EH (cell line): ENCODE measurements at places on chromosomes 11 and 22.

DNA sequence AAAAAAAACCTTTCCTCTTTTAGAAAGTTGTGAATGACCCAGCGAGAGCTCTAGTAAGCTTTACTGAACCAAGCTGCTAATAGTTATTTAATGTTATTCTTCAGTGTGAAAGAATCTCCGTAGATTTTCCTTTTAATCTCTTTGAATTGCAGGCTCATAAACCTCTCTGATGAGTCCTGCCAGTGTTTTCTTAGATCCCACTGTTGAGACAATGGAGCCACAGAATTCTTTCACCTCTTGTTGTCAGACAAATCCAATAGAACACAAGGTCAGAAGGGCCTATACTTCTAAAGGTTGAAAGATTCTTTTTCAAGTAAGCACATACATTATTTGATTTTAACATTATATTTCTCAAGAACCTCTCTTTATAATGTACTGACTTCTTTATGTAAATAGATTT is 52.2 kb downstream of the DNAJC24 start:
- DNase-seq = no peak

- peak; percentile 24 for DNase-seq
Measured at GRCh38 chr11:29271616-29272015, 745.2 kb downstream of the KCNA4 start.

DNA sequence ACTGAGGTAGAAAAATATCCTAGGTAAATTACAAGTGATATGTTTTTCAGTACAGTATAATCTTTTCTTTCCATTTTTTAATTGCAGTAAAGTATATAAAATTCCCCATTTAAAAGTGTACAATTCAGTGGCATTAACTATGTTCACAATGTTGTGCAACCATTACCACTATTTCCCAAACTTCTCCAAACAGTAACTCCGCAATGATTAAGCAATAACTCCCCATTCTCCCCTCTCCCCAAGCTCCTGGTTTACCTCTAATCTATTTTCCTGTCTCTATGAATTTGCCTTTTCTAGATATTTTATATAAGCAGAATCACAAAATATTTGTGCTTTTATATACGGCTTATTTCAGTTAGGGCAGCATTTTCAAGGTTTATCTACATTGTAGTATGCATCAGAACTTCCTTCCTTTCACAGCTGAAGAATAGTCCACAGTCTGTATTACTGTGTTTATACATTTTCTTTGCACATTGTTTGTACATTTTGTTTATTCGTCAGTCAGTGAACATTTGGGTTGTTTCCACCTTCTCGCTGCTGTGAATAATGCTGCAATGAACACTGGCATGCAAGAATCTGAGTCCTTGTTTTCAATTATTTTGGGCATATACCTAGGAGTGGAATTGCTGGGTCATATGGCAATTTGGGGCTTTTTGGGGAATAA is 110.7 kb downstream of the RPL27A start:
- no peak for DNase-seq

- DNase-seq = no peak
Measured at GRCh38 chr22:25853501-25854284, 111.7 kb downstream of the MYO18B start.

GRCh38 chr11:4881860-4882500 is at the start of gene OR51T1:
OR51T1 (plus strand) TSS chr11:4881900; CDS start chr11:4881900, 0 bp downstream.
- DNase-seq = no peak

DNA sequence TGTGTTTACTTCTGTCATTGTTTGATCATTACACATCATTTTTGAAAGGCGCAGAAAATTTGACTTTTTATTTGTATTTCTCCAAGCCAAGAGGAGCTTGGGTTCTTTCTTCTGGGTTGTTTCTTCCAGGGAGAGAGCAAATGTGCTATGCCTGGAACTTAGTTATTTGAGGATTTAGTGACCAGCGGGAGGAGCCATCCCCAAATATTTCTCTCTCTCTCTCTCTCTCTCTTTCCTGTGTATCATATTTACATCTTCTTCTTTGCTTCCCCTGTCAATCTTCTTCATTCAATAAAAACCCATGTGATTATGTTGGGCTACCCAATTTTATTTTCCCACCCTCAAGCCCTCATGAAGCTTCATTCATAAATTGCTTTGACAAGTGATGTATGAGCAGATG is 534.5 kb downstream of the LRRC4C start:
- no peak for DNase-seq

GRCh38 chr11:111229604-111230003 is 15.9 kb upstream of the POU2AF2 start:
- DNase-seq = no peak

- DNase-seq = peak; percentile 98
Measured at GRCh38 chr22:31102441-31103081, 4.8 kb downstream of the SELENOM start.

DNA sequence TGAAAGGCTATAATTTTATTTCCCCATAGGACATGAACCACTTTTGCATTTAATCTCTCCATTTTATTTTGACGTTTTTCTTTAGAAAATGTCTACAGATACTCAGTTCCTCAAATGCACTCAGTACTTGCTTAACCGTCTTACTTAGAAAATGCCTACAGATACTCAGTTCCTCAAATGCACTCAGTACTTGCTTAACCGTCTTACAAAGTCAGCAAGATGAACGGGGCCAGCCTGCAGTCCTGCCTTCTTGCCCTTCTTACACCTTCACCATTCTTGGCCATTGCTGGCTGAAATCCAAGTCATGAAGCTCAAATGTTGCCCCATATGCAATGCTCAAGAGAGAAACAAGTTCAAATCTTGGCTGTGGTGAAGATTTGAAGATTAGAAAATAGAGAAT is 34.1 kb downstream of the CSNK2A3 start:
- DNase-seq = no peak

GRCh38 chr11:69186316-69187260 is 30.9 kb downstream of the SMIM38 start:
- DNase-seq = no peak

- DNase-seq = no peak
Measured at GRCh38 chr22:18024956-18025720, 777 bp upstream of the MICAL3 start.

DNA sequence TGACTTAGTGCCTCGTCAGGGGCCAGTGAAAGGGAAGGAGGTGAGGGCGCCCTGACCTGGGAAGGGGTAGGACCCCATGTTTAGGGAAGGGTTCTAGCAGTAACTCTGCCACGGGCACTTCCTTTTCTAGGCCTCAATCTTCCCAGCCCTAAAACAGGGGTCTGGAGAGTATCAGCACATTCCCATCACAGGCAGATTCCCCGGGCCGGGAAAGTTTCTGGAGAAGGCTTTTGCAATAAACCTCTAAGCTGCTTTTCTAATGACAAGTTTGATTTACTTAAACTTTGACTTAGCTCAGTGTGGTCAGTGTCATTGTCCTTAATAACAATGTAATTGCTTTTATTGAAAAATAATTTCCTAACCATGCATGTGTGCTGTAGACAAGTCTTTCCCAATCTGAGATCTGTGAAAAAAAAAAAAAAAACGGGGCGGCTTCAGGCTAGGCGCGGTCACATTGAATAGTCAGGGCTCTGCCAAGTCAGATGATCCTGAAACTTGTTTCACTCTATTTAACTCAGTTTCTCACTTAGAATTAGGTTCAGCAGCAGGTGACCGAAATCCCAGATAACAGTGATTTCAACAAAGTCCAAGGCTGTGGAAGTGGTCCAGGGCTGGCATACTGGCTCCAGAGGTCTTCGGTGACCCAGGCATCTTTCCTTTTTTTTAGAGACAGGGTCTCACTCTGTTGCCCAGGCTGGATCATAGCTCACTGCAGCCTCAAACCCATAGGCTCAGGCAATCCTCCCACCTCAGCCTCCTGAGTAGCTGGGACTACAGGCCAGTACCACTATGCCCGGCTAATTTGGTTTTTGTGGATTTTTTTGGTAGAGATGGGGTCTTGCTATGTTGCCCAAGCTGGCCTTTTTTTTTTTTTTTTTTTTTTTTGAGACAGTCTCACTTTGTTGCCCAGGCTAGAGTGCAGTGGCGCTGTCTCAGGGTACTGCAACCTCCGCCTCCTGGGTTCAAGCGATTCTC is 19.5 kb upstream of the TAB1 start:
- DNase-seq = no peak

GRCh38 chr11:66363187-66363601 is 8.4 kb downstream of the SLC29A2 start:
- DNase-seq = no peak

DNA sequence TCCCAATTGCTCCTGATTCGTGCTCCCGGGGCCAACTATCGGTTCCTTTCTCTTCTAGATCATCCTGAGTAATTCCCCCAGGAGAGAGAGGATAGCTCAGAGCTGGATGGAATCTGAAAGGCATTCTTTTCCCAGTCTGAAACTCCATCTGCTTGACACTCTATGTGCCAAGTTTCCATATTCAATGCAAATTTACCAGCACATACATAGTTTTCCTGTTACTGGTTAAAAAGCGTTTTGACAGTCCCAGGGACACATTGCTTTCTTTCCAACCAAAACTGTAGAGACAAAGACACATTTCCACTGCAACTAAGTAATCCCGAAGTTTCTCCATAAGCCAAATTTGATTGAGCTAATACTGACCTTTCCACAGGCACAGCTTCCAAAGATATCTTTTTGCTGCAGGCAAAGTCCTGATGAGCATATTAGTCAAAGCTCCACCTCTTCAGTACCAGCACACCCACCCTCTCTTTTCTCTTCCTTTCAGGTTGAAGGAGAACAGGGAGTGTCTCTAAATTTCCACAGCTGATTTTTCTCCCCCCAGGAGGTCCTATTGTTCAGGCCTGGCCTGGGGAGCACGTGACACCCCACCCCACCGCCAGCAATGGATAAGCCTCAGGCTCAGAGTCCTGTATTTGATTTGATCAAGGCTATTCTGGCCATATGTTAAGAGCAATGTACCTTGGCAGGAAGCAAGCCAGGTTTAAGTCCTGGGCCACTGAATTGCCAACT is 9.7 kb upstream of the ANKK1 start:
- DNase-seq = peak; percentile 11

DNA sequence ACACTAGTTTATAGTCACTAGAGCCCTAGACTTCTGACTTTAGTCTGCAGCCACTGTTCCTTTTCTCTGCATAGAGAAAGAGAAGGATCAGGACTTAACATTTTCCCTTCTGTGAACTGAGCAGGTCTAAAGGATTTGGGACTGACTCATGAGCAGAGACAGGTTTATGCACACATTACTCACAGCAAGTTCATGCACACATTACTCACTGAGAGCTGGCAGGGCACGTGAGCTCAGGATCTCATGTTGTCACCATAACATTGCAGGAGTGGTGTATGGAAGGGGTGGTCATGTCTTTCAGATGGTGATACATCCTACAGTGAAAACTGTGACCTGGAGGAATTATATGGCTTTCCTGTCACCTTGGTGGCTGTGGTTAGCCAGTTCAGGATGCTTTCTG is 56.4 kb downstream of the CEP164 start:
- peak; percentile 91 for DNase-seq

GRCh38 chr11:91926965-91927364 is 297.7 kb upstream of the FAT3 start:
- DNase-seq = no peak

DNA sequence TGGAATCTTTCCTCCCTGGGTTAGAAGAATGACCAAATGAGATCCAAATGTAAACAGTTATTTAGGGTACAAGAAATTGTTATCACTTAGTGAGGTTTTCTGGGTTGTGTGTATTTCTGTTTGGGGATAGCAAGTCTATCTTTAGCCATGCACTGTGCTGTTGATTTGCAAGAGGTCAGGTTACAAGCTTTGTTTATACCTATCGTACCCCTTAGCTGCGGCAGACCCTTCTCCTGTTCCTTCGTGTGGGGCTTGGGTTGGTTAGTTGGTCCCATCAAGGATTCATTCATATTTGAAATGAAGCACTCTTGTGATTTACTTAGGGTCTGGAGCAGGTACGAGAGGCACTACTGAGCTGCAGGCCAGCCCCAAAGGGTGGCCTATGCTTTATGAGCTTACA is 72.6 kb downstream of the USP35 start:
- DNase-seq = no peak

- DNase-seq = no peak
Measured at GRCh38 chr11:69096473-69096872, 47.7 kb downstream of the TPCN2 start.

DNA sequence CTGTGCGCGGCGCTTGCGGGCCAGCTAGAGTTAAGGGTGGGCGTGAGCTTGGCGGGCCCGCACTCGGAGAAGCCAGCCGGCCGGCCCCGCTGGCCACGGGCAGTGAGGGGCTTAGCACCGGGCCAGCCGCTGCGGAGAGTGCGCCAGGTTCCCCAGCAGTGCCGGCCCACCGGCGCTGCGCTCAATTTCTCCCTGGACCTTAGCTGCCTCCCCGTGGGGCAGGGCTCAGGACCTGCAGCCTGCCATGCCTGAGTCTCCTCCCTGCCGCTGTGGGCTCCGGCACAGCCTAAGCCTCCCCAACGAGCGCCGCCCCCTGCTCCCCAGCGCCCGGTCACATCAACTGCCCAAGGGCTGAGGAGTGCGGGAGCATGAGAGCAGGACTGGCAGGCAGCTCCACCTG is 5.2 kb upstream of the PES1 start:
- no peak for DNase-seq

DNA sequence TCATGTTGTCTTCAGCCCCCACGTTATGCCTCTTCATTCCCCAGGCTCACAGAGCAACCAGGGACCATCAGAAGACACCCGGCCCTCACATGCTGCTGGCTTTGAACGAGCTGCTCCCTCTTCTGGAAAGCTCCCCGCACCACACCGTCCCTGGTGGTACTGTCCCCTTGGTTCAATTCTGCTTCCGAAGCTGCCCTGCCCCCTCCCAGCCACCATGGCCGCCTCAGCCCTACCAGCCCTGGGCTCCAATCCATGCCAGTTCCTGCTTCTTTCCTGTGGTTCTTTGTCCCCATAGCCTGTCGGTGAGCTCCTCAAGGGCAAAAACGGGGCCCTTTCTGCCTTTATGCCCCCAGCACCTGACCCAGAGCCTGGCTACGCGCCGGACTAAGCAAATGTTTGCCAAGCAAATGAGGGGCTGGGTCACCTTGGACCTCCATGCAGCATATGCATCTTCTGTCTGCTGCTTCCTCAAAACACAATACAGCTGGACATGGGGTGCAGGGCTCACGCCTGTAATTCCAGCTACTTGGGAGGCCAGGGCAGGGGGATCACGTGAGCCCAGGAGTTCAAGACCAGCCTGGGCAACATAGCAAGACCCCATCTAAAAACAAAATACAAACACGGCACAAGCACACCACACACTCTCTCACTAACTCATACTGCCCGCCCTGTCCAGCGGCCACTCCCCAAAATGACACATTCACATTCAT is 21.3 kb downstream of the TNKS1BP1 start:
- DNase-seq = no peak

- DNase-seq = no peak
Measured at GRCh38 chr11:90867416-90867815, 644.6 kb upstream of the CHORDC1 start.

DNA sequence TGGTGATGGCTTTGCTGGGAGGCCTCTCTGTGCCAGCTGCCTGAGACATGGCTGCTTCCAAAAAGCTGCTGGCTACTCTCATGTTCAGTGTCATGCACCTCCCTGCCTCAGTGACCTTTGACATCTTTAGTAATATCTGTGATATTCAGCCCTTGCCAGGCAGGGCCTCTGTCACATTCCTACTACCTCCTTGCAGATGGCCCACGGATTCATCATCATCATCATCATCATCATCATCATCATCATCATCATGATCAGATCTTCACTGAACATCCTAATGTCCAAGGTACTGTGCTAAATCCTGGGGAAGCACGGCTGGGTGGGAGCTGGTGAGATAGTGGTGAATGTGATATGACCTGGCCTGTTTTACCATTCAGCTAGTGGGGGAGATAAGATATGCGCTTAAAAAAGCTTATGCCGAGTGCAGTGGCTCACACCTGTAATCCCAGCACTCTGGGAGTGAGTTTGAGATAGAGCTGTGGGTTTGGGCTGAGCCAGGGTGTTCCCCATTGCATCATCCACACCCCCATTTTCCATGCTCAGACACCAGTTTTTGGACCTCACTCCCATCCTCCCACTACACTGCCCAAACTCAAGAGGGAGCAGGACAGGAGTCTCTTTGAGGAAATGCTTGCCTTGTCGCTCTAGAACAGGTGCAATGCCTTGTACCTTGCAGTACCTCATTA is 17.1 kb upstream of the TMPRSS13 start:
- DNase-seq = no peak
